ENCODE measurements at places on chromosomes 5 and 9.

- DNase-seq = no peak
These were observed 559.8 kb downstream of the MAT2B start for GRCh38 chr5:164065266-164065665.

- DNase-seq = no peak
These were observed 143.4 kb downstream of the MYO10 start for GRCh38 chr5:16792598-16793275.

DNA sequence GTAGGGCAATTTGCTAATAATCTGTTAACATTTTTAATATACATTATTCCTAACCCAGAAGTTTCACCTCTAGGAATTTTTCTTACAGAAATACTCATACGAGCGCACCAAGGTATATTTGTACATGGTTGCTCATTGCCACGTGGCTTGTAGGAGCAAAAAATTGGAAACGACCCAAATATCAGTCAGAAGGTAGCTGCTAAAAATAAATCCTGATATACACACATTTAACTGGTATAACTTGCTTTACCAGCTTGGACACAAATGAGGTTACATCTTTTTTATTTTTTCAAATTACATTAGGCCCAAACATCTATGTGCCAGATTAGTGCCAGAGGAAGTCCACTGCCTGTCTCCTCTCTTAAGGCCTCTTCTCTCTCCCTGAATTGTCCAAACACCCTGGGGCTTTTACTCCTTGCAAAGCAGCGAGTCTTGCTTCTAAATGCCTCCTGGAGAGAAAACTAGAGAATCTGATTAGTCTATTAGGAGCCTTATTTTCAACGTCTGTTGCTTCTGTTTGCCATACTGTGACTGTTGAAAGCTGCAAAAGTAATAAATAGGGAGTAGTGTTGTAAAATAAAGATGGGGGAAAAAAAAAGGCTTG lies 92.0 kb upstream of the SSBP2 start:
- DNase-seq = no peak

- DNase-seq = no peak
These were observed 19.8 kb upstream of the NTNG2 start for GRCh38 chr9:132141948-132142594.

DNA sequence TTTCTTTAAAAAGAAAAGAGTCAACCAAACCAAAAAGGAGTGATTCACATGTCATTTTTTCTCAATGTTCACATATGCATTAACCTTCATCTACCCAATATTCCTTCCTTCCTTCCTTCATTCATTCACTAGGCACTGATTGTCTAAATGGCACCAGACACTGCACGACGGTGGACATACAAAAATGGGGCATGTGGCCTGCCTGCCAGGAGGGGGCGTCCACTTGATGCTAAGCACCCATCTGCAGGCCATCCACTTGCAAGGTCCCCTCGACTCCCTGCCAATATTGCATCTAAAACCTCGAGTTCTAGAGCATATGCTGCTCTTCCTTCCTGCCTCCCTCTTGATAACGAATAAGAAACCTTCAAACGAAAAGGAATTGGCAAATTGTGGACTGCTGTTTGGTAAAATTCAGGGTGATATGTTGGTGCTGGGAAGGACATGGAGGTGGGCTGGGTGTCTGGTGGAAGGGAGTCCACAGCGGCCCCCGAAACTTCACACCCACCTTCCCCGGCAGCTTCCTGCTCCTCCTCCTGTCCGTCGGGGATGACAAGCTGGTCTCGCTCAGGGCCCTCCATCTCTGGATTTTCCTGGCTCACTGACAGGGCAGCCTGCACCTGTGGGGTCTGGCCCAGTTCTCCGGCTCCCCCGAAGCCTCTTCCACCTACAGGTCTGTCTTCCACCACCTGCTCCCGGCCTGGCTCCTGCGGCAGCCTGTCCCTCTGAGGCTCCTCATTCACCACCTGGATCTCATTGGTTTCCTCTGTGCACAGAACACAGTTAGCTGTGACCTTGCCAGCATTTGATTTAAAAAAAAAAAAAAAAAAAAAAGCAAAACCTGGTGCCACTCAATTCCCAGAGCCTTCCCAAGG lies 64.3 kb downstream of the GOLM1 start:
- DNase-seq = no peak

- DNase-seq = no peak
These were observed 67.8 kb downstream of the JAK2 start for GRCh38 chr9:5052838-5053237.

DNA sequence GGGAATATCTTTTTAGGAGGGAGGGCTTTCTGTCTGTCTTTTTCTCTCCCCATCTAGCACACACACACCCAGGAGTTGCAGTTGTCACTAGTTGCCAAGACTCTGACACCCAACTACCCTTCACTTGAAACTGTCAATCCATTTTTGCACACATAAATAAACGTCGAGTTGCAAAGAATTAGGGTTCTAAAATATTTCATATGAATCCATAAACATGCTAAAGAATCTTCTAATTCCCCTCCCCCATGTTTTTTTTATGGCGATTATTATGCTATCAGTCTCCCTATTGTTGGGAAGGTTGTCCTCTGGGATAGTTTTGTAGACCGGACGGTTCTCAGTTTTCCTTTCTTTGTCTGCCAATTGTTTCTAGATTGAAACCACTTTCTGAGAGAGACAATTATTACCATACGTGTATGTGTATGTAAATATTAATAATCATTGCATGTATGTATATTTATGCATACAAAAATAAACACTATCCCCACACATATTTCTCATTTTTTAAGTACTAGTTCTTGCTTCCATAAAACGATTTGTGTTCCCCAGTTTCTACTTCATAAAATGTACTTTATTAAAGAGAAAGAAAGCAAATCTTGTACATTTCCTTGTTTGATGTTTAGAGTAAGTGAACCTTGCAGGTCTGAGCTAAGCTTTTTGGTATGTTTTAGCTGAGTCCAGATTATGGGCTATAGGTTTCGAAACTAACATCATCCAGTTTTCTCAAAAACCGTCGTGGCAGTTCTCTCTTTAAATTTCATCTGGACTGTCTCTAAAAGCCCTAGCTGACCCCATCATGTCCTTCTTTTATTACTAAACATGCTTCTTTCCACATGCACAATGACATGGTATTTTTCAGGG lies 165.0 kb upstream of the MPDZ start:
- DNase-seq = no peak

DNA sequence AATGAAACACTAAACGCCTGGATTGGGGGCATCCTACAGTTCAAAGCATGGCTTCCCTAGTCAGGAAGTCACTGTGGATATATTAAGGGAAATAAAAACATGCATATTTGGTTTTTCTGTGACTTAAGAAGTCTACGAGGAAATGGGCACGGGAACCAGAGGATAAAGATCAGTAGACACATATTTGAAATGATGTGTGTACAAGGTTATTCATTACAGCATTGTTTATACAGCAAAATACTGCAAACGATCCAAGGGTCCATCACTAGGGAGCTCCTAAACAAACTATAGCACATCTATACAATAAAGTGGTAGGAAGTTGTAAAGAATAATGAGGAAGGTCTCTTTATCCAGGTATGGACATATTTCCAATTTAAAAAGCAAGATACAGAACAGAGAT lies 71.8 kb downstream of the EFNA5 start:
- DNase-seq = no peak

GRCh38 chr5:56091664-56092063 lies 96.9 kb upstream of the IL6ST start:
- DNase-seq = no peak

GRCh38 chr5:81860778-81861177 lies 109.9 kb upstream of the SSBP2 start:
- no peak for DNase-seq

GRCh38 chr5:75243100-75243499 lies 6.4 kb upstream of the ANKRD31 start:
- DNase-seq = no peak

GRCh38 chr5:179381691-179382090 lies 36.4 kb upstream of the ADAMTS2 start:
- no peak for DNase-seq

- peak; percentile 73 for DNase-seq
These were observed 85.2 kb upstream of the ZBTB43 start for GRCh38 chr9:126719618-126720031.

DNA sequence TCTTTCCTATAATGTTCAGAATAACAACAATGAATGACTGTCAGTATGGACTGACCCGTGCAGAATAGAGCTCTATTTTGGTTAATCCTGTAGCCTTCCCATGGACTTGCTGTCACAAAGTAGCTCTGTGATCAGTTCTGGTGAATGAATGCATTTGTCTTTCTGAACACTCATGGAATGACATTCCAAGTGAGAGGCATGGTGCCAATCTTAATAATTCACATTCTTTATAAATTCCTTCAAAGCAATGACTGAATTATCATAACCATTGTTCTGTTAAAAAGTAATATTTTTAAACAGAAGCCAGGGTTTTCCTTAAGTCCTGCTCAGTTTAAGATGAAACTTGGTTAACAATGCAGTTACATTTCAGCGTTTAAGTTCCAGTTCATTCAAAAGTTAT lies 360.5 kb downstream of the ICE1 start:
- no peak for DNase-seq

GRCh38 chr5:149730620-149731331 lies 666 bp downstream of the PPARGC1B start:
- peak; percentile 36 for DNase-seq

DNA sequence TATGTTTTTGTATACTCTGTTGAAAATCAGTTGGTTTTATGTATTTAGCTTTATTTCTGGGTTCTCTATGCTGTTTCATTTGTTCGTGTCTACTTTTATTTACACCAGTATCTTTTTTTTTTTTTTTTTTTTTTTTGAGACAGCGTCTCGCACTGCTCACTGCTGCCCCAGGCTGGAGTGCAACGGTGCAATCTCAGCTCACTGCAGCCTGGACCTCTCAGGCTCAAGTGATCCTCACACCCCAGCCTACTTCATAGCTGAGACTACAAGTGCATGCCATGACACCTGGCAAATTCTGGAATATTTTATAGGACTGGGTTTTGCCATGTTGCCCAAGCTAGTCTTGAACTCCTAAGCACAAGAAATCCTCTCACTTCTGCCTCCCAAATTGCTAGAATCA lies 869.4 kb upstream of the CDH6 start:
- no peak for DNase-seq

DNA sequence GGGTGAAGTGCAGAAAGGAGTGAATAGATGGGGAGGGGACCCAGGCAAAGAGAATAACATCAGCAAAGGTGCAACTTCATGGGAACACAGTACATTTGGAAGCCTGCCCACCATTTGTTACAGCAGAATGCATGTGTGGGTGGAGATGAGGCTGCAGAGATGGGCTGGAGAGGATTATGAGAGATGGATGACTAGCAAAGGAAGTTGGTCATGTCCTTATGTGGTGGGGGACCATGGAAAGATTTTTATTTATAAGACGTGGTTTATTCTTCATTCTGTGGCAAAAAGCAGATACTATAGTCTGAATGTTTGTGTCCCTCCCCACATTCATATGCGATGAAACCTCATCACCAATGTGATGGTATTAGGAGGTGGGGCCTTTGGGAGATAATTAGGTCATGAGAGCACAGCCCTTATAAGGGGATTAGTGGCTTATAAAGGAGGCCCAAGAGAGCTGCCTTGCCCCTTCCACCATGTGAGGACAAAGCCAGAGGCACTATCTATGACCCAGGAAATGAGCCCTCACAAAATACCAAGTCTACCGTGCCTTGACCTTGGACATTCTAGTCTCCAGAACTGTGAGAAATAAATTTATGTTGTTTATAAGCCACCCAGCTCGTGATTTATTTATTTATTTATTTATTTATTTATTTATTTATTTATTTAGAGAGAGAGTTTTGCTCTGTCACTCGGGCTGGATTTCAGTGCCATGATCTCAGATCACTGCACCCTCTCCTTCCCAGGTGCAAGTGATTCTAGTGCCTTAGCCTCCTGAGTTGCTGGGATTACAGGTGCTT lies 483.7 kb downstream of the RAB3C start:
- DNase-seq = no peak
